ENCODE measurements at places on chromosomes 13 and 19.

GRCh38 chr13:107450931-107451330 lies 764.4 kb downstream of the LIG4 start:
- no peak for DNase-seq

- no peak for DNase-seq
These were observed 3.9 kb downstream of the F10 start for GRCh38 chr13:113126265-113127150.

- DNase-seq = no peak
These were observed 14.4 kb downstream of the AMER2 start for GRCh38 chr13:25157681-25158080.

GRCh38 chr13:112968380-112968909 lies 569 bp upstream of the MCF2L start:
- no peak for DNase-seq

DNA sequence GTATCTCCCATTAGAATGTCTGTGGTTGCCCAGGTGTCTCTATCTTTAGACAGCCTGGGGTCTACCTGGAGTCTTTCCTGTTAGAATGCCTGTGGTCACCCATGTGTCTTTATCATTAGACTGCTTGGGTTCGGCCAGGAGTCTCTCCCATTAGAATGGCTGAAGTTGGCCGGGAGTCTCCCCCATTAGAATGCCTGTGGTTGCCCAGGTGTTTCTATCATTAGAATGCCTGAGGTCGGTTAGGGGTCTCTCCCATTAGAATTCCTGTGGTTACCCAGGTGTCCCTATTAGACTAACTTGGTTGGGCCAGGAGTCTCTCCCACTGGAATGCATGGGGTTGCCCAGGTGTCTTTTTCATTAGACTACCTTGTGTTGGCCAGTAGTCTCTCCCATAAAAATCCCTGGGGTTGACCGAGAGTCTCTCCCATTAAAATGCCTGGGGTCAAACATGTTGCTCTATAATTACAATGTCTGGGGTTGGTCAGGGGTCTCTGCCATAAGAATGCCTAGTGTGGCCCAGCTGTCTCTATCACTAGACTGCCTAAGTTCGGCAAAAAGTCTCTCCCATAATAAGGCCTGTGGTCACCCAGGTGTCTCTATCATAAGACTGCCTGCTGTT lies 1448.7 kb downstream of the UQCRFS1 start:
- peak; percentile 11 for DNase-seq

DNA sequence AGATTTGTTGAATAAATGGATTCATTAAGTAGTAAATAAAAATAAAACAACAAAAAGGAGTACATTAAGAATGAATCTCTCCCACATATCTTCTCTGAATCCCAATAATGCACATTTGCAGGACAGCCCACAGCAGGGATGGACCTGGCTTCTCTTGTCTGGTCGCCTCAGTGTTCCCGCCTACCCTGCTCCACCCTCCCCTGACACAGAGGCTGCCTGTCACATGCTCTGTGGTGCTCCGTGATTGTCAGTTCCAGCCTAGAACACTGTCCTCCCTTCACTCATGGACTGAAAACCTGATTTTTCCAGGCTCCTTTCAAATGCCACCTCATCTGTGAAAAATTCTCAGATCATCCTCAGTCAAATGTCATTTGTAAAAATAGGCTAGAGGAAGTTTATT lies 94.5 kb upstream of the GPR12 start:
- DNase-seq = no peak

- DNase-seq = no peak
These were observed 10.5 kb downstream of the CDADC1 start for GRCh38 chr13:49258089-49258796.

GRCh38 chr13:43744261-43745031 lies 42.3 kb downstream of the ENOX1 start:
- no peak for DNase-seq

GRCh38 chr19:3653865-3654513 lies 27.4 kb upstream of the CACTIN start:
- no peak for DNase-seq

DNA sequence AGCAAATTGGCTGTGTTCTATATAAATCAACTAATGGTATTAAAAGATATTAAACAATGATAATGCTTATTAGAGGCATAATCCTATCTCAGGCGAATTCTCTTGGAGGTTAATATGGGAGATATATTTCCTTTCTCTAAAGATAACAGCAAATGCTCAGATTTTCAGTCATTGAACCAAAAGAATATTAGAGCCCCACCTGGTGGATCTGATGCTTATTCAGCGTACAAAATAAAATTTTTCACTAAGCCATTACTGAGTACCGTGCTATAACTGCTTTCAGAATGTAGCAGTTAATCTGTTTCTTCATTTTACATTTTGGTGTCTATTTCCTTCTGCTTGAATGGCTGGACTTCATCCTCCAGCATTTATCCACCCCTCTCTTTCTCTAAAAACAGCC lies 143.3 kb upstream of the IPO5 start:
- DNase-seq = no peak

DNA sequence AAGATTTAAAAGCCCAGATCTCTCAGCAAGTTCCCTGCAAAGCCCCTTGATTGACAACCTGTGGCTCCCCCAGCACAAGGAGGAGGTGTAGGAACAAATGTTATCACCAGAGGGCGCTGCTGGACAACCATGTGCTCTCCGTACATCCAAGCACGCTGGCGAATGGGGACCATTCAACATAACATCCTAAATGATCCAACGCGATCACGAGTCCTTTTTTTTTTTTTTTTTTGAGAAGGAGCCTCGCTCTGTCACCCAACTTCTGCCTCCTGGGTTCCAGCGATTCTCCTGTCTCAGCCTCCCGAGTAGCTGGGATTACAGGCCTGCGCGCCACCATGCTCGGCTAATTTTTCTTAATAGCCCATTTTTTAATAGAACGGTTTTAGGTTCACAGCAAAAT lies 52.0 kb downstream of the NWD1 start:
- DNase-seq = peak; percentile 85

- no peak for DNase-seq
These were observed 44.7 kb downstream of the SMARCA4 start for GRCh38 chr19:11005521-11005920.

GRCh38 chr13:30303269-30303668 lies 4.1 kb downstream of the KATNAL1 start:
- no peak for DNase-seq

- no peak for DNase-seq
These were observed 62.0 kb downstream of the ZNF100 start for GRCh38 chr19:21705393-21705792.

- DNase-seq = no peak
These were observed 2.3 kb upstream of the SIGLEC12 start for GRCh38 chr19:51503896-51504295.

DNA sequence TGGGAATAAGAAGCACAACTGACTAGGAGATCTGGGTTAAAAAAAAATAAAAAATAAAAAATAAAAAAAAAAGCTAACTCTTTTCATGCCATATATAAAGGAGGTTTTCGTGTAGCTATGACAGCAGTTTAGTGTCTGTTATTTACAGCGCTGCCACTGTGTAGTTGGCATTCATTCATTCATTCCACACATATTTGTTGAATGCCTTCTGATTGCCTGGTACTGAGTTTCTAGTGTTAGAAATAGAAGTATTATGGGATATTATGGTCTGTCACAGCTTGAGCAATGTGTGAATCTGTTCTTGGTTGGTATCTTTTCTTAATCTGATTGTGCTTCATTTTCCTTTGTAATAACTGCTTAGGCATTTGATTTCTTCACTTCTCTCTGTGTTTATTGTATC lies 237.4 kb downstream of the NBEA start:
- DNase-seq = no peak

DNA sequence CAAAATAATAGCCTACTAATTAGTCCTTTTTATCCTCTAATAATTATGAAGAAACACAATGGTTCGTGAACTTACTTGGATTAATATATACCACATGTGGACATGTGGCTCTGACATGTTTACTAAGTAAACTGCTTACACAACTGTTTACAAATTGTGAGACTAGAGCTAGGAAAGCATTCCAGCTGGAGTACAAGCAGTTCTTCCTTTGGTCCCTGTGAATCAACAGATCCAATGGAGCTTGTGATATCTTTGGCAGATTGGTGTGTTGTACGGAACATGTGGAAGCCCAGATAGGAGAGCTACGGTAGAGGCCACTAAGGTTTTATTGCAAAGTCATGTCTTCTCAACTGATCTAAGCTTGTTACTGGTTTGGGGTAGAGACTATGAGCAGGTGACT lies 145.5 kb upstream of the SPRY2 start:
- no peak for DNase-seq

DNA sequence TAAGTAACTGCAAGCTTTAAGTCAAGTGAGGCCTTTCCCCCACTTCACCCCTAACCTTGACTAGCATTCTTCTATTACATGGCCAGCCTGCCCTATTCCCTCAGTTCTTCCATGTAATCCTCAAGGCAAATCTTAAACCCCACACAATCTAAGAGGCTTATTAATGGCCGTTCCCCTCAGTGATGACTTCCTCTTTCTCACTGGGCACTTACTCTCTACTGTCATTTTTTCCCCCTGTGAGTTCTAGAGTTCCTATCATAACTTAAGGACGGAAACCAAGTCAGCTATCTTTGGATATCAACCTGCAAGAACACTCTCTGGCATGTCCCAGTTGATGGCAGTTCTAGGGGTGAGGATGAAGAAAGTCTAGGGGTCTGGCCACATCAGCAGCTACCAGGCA lies 131.2 kb downstream of the DCLK1 start:
- no peak for DNase-seq
